ENCODE measurements at places on chromosomes 3 and 15.
A peak's percentile ranks its signal among the peaks of the same experiment; 100 is the strongest.

- no peak for DNase-seq
Measured at GRCh38 chr3:151556596-151556995, 95.7 kb upstream of the IGSF10 start.

DNA sequence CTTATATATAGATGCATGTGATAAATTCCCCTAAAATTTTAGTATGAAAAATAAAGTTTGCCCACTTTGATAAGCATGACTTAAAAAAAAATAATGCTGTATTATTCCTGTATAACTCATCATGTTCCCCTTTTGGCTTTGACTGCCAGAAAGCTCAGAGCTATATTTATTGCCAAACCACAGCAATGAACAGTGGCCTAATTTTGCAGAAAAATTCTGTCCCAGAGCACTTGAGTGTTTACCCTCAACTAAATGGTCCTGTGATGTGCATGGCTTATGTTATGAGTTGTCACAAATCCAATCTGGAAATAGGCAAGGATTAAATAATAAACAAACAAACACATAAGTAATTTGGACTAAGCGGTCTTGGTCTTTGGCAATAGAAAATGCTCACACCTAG, 276.7 kb downstream of the SLC9A9 start:
- DNase-seq: peak; percentile 23

DNA sequence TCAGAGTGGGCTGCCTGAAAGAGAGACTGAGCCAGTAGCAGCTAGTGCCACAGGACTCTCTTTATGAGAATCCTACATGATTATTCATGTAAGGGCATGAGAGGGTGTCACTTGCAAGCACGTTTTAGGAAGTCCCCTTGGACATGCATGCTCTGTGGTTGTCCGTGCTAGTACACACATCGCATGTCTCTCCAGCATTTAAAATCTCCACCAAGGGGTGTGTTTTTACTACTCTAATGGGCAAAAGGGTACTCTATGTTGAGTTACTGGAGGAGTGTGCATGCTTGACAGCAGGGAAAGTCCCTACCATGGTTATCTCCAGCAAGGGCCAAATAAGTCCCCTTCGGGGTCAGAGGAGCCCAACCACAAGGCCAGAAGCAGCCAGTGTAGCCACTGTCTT, 70.7 kb downstream of the DCLK3 start:
- no peak for DNase-seq

DNA sequence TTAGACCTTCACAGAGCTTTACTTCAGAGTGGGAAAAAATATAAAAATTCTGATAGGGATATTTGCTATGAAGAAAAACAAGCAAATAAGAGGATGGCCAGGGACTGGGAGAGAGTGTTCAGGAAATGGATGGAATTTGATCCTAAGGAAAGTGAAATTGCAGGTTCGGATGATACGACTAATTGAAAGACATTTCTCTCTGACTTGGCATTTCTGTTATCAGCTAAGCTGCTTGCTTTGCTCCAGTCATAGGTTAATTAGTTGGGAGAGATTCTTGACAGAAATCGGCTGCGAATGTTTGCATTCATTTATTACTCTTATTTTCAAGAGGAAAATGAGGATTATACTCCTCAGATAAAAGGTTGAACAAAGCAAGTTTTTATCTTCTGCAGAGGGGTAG, 808.7 kb upstream of the NECTIN3 start:
- no peak for DNase-seq

DNA sequence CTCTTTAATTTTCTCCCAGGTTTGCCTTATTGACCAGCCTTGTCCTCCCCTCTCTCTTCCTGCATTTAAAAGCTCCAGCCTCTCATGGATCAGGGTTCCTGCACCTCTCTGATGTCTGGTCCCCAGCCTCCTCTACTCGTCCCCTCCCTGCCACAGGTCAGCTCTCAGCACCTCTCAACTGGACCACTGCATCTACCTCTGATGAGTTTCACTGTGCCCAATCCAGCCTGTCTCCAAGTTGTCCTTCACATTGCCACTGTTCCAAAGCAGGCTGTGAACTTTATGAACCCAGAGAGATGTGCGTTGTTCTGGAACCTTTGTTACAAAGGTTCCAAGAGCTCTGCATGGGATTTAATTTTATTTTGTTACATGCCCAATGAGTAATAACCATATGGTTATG, 76.6 kb downstream of the SLCO3A1 start:
- DNase-seq: no peak

DNA sequence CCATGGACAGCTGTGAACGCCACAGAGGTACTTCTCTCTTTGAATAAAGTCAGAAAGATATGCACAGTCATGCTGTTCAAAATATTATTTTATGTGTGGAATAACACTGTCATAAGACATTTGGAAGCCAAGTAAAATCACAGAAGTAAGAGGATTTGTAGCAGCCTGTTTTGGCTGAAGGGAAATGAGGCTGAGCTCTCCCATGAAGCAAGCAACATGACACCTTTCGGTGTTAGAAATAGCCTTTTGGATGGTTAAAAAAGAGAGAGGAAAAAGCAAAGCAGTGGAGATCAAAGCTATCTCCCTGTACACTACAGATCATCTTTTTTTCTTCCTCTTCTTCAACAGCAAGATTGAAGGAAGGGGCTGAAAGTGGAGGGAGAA, 755.3 kb downstream of the ROBO1 start:
- no peak for DNase-seq

- no peak for DNase-seq
Measured at GRCh38 chr3:42175386-42176240, 84.5 kb downstream of the TRAK1 start.

DNA sequence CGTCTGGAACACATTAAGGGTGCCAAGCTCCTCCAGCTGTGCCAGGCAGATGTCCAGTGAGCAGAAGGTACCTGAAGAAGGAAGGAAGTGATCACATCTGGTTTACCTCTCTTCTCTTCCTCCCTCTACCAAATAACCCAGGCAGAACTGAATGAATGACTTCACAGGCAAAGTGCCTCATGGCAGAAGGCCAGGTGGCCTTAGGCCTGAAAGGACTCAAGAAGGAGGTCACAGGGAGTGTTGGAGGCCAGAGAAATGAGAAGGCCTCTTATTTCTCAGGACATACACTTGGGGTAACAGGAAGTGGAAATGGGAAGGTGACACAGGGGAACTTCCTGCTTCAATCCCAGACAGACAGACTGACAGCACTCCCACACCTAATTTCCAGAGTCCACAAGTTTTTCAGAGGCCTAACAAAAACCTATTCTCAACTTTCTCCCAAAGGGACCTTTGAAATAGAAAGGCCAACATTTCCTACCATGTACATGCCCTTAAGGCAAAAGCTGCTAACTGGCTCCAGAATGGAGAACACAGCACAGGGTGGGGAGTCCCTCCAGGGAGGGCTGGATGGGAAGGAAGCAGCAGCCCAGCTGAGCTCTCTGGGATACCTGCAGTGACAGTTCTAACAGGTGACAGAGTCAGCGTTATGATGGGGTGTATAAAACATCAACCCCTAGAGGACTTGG, 17.6 kb upstream of the SIN3A start:
- no peak for DNase-seq

DNA sequence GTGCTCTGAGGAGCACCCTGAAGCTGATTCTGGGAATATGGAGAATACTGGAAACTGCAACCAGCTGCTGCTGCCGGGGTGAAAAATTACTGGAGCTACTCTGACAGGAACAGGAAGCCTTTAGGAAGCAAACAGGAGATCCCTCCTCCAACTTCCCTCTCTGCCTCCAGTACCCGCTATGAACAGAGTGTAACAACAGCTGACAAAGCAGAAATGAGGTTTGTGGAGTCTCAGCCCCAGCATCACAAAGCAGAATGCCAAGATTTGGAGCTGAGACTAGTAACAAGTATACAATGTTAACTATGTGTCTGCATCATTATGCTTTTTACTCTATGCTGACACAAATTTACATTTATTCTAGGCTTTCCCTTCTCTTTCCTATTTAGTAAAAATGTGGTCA, 22.7 kb upstream of the PIAS1 start:
- DNase-seq: no peak

- DNase-seq: peak; percentile 74
Measured at GRCh38 chr3:93973131-93974126, at the start of gene PROS1. Gene PROS1, minus strand, starts transcription at chr3:93973896. Its CDS starts 147 bp downstream, at chr3:93973749.

DNA sequence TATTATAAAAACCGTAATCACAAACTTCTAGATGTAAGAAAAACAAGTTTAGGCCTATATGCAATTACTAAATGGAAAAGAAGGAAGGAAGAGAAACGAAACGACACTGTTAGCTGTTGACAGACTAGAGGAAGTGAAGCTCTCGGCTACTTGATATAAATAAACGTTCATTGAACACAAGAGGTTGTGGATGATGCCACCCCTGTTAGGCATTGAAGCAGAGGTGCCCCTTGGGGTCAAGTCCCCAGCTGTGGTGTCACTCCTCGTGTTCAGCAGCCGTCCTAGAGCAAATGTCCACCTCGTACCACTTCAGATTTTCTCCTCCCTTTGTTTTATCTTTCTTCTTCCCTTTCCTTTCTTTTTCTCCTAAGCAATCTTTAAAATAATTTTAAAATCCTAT, 146.5 kb upstream of the UBE2E1 start:
- no peak for DNase-seq

DNA sequence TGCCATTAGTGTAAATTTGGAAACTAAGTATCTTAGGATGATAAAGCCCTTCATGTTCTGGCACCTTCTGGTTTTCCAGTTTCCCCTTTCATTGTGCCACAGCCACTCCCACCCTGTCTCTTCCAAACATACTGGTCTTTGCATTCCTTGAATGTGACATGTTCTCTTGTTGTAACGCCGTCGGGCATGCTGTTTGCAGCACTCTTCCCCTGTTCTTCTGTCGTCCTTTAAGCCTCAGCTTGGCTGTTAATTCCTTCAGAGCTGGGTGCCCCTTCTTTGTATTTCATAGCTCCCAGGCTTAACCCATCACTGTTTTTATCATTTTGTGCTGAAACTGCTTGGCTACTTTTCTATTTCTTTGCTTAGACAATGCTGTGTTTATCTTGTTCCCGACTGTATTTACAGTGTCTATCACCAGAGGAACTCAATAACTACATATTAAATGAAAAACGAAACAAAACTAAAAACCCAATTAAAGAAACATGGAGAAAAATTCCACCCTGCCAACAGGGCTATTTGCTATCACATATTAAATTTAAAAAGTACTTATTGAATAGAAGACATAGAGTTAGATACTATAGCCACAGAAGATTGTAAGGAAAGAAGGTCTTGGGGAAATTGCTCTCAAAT, 95.4 kb upstream of the KCNAB1 start:
- no peak for DNase-seq

- no peak for DNase-seq
Measured at GRCh38 chr15:82692171-82692570, 17.5 kb downstream of the AP3B2 start.

GRCh38 chr3:194424373-194424772, 25.3 kb upstream of the GP5 start:
- no peak for DNase-seq

DNA sequence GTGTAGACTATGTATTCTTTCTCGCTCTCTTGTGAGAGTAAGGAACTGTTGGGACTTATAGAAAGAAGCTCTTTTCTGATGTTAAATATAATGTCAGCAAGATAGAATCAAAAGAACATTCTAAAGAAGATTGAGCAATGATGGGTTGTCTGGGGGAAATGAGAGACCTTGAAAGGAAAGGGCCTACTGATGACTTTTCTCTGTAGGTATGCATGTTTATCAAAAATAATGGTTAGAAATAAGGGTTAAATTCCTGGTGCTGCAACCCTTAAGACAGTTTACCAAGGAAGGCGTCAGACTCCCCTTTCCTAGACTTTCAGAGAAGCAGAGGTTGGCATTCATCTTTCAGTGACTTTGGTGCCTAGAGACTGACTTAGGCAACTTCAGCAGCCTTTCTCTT, 69.8 kb downstream of the GHSR start:
- DNase-seq: no peak

DNA sequence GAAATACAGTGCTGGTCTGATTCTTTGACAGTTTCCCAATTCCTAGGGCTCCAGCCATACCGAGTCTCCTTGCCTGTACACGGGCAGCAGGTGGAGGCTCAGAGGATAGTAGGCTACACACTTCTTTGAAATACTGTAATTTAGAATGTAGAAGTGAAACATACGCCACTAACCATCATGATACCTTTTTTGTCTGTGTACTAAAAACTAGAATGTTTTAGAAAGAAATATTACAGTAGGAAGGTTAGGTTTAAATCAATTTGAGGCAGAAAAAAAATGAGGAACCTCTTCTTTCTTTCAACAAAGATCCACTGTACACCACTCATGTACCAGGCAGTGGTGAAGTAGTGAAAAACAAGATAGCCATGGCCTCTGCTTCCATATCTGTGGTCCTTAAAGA, 354.7 kb downstream of the MCTP2 start:
- no peak for DNase-seq

Data from fibroblast of upper back skin (primary cell).